ENCODE measurements at places on chromosomes 2 and 18.

DNA sequence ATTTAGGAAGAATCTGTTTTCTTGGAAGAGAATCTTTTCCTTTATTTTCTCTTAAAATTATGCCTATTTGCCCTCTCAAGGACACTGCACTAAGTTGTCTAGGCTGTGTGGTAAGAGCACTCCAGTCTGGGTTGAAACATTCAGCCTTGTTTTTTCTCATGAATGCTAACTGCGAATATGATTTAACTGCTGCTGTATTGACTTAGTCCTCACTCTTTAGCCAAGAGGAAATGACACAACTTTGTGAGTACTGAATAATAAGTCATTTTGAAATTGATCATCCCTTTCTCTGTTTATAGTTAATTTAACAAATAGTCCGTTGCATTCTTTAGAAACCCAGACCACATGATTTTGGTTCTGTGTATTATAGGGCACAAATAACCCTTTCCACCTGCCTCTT is 4.5 kb upstream of the RND3 start:
- H3K4me1 ChIP-seq = peaks cover 6% of the 10 kb centered on the region
- no peak overlapping the region for H3K27ac ChIP-seq
- H3K27me3 ChIP-seq = peaks cover 8% of the 10 kb centered on the region
- no peak for DNase-seq
- H3K4me3 ChIP-seq = no peak overlapping the region

- H3K27ac ChIP-seq = no peak overlapping the region
- no peak overlapping the region for H3K4me3 ChIP-seq
- no peaks in the 10 kb centered on the region for H3K4me1 ChIP-seq
- no peaks in the 10 kb centered on the region for H3K36me3 ChIP-seq
- no peak for DNase-seq
- H3K27me3 ChIP-seq = no peaks in the 10 kb centered on the region
These were observed 199.4 kb downstream of the CYRIA start for GRCh38 chr2:16466133-16466820.

DNA sequence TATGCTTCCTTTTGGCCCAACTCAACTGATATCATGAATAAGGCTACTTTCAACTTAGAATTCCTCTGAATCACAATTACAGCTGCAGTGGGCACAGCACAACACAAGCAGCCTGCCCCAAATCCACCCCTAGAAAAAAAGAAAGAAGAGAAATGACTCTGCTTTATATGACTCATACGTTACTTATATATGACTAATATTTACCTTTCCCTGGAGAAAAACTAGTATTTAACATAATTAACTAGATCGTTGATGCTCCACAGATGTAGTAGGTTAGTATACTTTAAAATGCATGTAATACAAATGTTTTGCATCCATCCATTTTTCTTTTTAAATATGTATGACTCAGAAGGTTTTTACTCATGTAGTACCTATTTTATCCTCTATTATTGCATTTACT is 133.3 kb upstream of the UNC80 start:
- no peaks in the 10 kb centered on the region for H3K27me3 ChIP-seq
- H3K36me3 ChIP-seq = no peaks in the 10 kb centered on the region
- H3K27ac ChIP-seq = no peak overlapping the region
- H3K4me3 ChIP-seq = no peak overlapping the region
- no peak for DNase-seq

DNA sequence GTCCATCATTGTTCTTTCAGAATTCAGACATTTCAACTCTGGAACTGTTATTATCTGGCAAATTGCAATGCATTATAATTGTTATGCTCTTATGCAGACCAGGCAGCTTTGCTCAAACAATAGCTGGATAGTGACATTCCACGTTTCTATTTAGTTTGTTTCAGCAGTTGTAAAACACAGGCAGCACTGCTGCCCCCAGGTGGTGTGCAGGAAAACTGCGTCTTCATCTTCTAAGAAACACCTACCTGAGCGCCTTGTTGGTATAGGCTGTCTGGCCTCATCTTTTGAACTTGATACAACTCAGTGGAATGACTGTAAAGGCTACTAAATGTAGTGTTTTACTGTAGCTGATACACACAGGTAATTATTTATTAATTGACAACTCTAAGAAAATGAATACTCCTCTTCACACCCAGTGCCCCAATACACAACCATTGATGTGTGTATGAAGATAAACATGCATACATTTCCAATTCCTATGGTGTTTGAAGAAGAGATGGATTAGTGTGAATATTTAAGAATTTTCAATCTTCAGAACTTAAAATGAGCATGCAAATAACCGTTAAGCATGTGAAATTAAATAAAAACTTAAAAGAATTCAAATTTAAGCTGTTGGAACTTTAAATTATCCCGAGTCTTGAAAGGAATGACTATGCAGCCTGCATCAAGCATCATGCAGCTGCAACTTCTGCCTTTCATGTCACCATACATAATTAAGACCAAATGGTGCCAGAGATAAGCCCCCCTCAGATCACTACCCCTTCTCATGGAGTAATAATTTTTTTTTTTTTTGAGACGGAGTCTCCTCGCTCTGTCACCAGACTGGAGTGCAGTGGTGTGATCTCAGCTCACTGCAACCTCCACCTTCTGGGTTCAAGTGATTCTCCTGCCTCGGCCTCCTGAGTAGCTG is 85.6 kb downstream of the CD8B2 start:
- DNase-seq = no peak
- no peak overlapping the region for H3K27ac ChIP-seq
- H3K4me3 ChIP-seq = no peak overlapping the region
- no peaks in the 10 kb centered on the region for H3K36me3 ChIP-seq

DNA sequence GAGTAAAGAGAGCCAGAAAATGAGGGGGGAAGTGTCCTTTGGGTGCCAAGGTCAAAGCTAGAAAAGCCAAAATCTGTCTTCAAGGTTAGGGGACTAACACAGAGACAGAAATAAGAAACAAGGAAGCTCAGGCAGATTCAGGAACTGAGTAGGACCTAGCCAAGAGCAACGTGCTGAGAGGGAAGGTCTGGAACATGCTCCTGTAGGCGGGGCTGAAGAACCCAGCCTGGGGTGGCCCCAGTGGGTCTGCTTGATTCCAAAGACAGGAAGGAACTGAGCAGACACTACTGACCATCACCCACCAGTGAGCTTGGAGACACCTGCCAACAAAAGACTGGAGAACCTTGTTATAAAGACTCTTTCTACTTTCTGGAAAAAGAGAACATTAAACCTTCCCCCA is 105.1 kb downstream of the SP3 start:
- no peak for DNase-seq
- peaks cover 3% of the 10 kb centered on the region for H3K27me3 ChIP-seq
- no peak overlapping the region for H3K4me3 ChIP-seq
- no peak overlapping the region for H3K27ac ChIP-seq

DNA sequence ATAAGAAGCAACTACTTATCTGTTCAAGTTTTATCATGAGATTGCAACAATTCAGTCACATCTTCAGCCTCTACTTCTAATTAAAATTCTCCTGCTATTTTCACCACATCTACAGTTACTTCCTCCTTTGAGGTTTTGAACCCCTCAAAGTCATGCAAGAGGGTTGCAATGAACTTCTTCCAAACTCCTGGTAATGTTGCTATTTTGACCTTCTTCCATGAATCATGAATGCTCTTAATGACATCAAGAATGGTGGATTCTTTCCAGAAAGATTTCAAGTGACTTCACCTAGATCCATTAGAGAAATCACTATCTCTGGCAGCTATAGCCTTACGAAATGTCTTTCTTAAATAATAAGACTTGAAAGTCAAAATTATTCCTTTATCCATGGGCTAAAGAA is 1052.8 kb upstream of the NRXN1 start:
- H3K27me3 ChIP-seq = no peaks in the 10 kb centered on the region
- no peak overlapping the region for H3K27ac ChIP-seq
- no peak overlapping the region for H3K4me3 ChIP-seq
- no peaks in the 10 kb centered on the region for H3K36me3 ChIP-seq
- DNase-seq = no peak

GRCh38 chr2:159982842-159983785 is 79.3 kb downstream of the PLA2R1 start:
- no peak for DNase-seq
- no peaks in the 10 kb centered on the region for H3K4me1 ChIP-seq
- H3K36me3 ChIP-seq = no peaks in the 10 kb centered on the region
- H3K4me3 ChIP-seq = no peak overlapping the region

GRCh38 chr2:32591669-32592463 is 36.0 kb upstream of the TTC27 start:
- no peak overlapping the region for H3K27ac ChIP-seq
- no peaks in the 10 kb centered on the region for H3K4me1 ChIP-seq
- DNase-seq = no peak
- no peaks in the 10 kb centered on the region for H3K27me3 ChIP-seq
- no peak overlapping the region for H3K4me3 ChIP-seq

- H3K27ac ChIP-seq = no peak overlapping the region
- H3K4me3 ChIP-seq = no peak overlapping the region
- no peak for DNase-seq
- no peaks in the 10 kb centered on the region for H3K4me1 ChIP-seq
These were observed 318.9 kb upstream of the TFPI start for GRCh38 chr2:187873132-187873531.

GRCh38 chr2:9473308-9473984 is 905 bp upstream of the IAH1 start:
- no peak for DNase-seq
- no peaks in the 10 kb centered on the region for H3K27me3 ChIP-seq
- peak overlapping the region; percentile 90 for H3K27ac ChIP-seq
- peak overlapping the region; percentile 82 for H3K4me3 ChIP-seq
- H3K36me3 ChIP-seq = peaks cover 5% of the 10 kb centered on the region
- H3K4me1 ChIP-seq = peaks cover 37% of the 10 kb centered on the region

GRCh38 chr2:32264422-32265105 is at the start of gene NLRC4:
Gene NLRC4 (minus strand): TSS chr2:32264886. CDS start chr2:32256775, 8,111 bp downstream.
- no peaks in the 10 kb centered on the region for H3K27me3 ChIP-seq
- no peak within 1 kb of the TSS for H3K27ac ChIP-seq
- H3K4me3 ChIP-seq = peak within 1 kb of the TSS; percentile 19
- no peaks in the 10 kb centered on the region for H3K4me1 ChIP-seq
- no peak for DNase-seq

GRCh38 chr18:42328931-42329330 is 373.9 kb downstream of the PIK3C3 start:
- H3K4me1 ChIP-seq = no peaks in the 10 kb centered on the region
- H3K36me3 ChIP-seq = no peaks in the 10 kb centered on the region
- H3K4me3 ChIP-seq = no peak overlapping the region
- no peak for DNase-seq
- H3K27me3 ChIP-seq = no peaks in the 10 kb centered on the region

DNA sequence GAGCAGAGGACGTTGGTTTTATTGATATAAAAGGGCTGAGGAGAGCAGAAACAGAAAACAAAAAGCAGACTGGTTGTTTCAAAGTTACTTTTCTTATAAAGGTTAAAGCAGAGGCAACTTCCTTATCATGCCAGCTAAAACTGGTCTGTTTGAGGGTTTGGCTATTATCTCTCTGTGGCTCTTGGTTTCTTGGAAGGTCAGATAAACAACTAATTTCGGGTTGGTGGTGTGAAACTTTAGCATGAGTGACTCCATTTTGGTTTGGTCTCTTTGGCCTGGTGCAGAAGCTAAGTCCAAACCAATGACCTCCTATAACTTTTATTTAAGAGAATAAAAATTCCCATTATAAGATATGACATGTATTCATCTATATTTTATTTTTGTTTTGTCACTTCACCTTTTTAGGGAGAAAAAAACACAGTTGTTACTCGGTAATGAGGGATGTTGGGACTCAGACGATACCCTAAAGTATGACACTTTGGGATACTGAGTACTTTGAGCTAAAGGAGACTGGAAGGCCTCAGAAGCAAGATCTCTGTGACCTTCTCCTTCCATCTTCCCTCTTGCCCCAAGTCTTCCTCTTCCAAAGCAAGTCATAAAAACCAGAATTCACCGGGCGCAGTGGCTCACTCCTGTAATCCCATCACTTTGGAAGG is 23.3 kb downstream of the TNFAIP6 start:
- H3K4me1 ChIP-seq = peaks cover 2% of the 10 kb centered on the region
- no peak overlapping the region for H3K4me3 ChIP-seq
- DNase-seq = no peak
- no peaks in the 10 kb centered on the region for H3K27me3 ChIP-seq

DNA sequence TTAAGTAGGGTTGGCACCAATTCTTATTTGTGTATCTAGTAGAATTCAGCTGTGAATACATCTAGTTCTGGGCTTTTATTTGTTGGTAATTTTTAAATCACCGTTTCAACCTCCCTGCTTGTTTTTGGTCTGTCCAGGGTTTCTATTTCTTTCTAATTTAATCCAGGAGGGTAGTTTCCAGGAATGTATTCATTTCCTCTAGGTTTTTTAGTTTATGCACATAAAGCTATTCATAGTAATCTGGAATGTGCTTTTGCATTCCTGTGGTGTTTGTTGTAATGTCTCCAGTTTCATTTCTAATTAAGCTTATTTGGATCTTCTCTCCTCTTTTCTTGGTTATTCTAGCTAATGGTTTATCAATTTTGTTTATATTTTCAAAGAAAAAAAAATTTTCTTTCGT is 1361.8 kb upstream of the DDX18 start:
- no peak overlapping the region for H3K4me3 ChIP-seq
- no peaks in the 10 kb centered on the region for H3K36me3 ChIP-seq
- H3K4me1 ChIP-seq = no peaks in the 10 kb centered on the region
- no peak for DNase-seq
- H3K27ac ChIP-seq = no peak overlapping the region

- DNase-seq = no peak
- peaks cover 10% of the 10 kb centered on the region for H3K4me1 ChIP-seq
- no peaks in the 10 kb centered on the region for H3K36me3 ChIP-seq
- H3K27me3 ChIP-seq = no peaks in the 10 kb centered on the region
- no peak overlapping the region for H3K27ac ChIP-seq
- H3K4me3 ChIP-seq = no peak overlapping the region
These were observed 64.8 kb downstream of the DIPK1C start for GRCh38 chr18:74392323-74392722.

DNA sequence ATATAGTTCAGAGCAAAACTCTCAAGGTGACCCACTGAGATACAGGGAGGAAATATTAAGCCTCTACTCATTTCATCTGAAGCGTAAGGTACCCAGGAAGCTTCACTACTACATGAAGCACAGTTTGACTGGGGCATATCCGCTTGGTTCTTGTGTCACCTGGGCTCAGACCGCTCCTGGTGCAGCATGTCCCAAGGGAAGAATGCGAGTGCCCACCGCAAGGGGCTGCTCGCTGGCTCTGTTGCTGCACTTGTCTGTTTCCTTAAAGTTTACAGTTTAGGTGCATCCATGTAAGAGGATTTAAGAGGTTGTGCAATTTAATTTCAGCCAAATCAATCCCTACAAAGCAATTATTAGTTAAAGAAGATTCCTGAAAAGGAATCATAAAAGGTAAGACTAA is 507.8 kb downstream of the FBXO15 start:
- no peak overlapping the region for H3K4me3 ChIP-seq
- DNase-seq = no peak
- H3K27me3 ChIP-seq = no peaks in the 10 kb centered on the region
- H3K4me1 ChIP-seq = no peaks in the 10 kb centered on the region

- H3K27ac ChIP-seq = no peak overlapping the region
- H3K4me1 ChIP-seq = no peaks in the 10 kb centered on the region
- no peak overlapping the region for H3K4me3 ChIP-seq
- no peak for DNase-seq
These were observed 86.4 kb upstream of the SPRED2 start for GRCh38 chr2:65518751-65519150.

- no peak overlapping the region for H3K27ac ChIP-seq
- no peak for DNase-seq
- H3K36me3 ChIP-seq = peaks cover 66% of the 10 kb centered on the region
- no peak overlapping the region for H3K4me3 ChIP-seq
- H3K27me3 ChIP-seq = no peaks in the 10 kb centered on the region
- H3K4me1 ChIP-seq = peaks cover 80% of the 10 kb centered on the region
These were observed 136.8 kb downstream of the NCK2 start for GRCh38 chr2:105881286-105882136.

All from CD4-positive, alpha-beta T cell (primary cell).